ENCODE measurements at places on chromosomes 2 and 18.
A peak's percentile ranks its signal among the peaks of the same experiment; 100 is the strongest.

DNA sequence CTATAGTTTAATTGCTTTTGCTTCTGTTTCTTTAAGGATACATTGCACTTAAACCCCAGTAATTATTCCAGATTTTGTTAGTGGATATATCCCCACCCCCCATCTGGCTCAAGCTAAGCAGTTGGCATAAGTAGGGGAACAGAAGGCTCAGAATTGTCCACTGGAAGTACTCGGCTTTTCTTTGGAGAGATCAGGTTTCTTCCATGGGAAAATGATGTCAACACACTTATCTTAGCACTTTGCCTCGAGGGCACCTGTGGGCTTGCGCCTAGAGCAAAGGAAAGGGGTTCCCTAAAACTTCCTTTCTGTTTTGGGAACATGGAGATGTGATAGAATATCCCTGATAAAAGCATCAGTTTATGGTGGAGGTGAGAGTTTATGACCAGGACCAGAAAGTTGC, 130.6 kb downstream of the FMNL2 start:
- DNase-seq = peak; percentile 33

DNA sequence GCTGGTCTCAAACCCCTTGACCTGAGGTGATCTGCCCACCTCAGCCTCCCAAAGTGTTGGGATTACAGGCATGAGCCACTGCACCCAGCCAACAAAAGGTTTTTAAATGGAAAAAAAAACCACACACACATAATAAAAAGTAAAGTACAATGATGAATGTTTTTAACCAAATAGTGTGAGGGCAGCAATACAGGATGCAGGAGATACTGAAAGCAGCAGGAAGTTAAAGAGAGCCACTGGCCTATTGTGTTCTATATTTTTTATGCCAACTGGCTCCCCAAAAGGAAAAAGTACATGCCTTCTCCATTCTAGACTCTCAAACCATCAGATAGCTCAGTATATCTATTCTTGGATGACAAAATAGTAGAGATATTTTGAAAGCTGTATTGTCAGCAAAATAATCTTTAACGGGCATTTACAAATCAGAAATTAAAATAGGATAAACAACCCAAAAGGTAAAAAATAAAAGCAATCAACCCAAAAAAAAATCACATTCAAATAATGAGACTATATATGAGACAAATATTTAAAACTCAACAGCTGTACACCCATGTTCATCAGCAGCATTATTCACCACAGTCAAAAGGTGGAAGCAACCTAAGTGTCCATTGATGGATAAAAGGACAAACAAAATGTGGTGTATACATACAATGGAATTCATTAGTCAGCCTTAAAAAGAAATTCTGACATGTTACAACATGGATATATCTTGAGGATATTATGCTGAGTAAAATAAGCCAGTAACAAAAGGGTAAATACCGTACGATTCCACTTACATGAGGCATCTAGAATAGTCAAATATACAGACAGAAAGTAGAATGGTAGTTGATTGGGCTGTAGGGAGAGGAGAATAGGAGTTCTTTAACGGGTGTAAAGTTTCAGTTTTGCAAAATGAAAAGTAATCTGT, 26.2 kb downstream of the GPATCH11 start:
- DNase-seq = no peak

- no peak for DNase-seq
Observed at GRCh38 chr2:101400506-101401325, 13.4 kb upstream of the CREG2 start.

GRCh38 chr18:6374340-6374739, 40.4 kb downstream of the L3MBTL4 start:
- no peak for DNase-seq

DNA sequence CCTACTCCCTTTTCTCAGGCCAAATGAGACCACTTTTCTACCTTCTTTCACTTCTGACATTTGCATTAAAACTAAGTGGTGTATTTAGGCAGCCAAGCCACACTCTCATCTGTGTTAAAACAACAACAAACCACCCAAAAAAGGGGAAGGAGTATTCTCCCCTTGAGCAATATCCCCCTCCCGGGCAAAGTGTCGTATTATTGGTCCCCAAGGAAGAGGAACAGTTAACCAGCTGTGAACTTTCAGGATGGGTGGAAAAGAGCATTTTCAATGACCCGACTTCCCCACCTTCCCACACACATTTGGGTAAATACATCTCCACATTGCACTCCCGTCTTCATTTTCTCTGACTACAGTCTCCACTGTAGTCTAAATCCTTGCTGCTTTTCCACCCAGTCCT, 44.3 kb downstream of the FEZ2 start:
- DNase-seq = no peak

GRCh38 chr2:216690853-216691741, 4.3 kb downstream of the IGFBP5 start:
- peak; percentile 68 for DNase-seq

- DNase-seq = peak; percentile 97
Observed at GRCh38 chr2:65056215-65057053, at the start of gene CEP68. Gene CEP68, plus strand, starts transcription at chr2:65056416. Its CDS starts 13,029 bp downstream, at chr2:65069445.

DNA sequence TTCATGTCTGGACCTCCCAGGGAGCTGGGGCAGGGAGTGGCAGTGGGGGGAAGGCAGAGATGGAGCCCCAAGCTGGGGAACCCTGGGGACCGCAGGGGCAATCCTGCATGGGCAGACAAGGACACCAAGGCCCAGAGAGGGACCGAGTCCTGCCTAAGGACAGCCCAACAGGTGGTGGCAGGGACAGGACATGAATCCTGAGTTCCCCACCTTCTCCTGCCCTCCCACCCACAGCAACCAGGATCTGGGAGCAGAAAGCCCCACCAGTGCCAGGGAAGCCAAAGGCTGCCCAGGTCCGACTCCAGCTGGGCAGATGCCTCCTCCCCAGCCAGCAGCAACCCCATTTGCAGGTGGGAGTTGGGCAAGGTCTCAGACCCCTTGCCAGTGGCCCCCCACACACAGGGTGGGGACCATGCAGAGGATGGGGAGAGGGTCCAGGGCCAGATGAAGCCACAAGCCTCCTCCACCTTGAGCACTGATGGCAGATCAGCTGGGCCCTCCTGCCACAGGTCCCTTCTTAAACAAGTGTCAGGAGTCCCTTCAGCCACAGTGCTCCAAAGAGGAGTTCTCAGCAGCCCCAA, 6.3 kb downstream of the ADRA2B start:
- DNase-seq = no peak

DNA sequence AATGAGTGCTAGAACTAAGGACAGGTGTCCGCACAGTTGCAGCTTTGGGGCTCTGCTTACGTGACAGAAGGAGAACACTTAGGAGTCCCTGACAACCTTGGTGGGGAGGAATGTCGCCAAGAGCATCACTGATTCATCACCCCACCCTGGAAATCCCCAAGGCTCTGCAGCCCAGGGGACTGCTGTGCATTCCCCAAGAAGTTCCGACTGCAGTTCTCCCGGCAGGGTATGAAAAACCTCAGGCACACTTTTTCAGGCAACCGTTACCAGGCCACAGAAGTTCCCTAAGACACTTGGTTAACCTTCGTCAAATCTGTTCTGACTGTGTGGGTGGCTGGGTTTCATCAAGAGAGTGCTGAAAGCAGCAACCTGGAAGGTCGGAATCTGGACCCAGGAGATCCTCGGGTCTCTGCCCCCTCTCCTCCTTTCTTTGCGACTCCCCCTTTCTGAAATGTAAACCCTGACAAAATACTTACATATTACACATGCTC, 192.1 kb upstream of the CXCR4 start:
- no peak for DNase-seq

- DNase-seq = no peak
Observed at GRCh38 chr2:107430006-107430405, 396.7 kb upstream of the RGPD4 start.

DNA sequence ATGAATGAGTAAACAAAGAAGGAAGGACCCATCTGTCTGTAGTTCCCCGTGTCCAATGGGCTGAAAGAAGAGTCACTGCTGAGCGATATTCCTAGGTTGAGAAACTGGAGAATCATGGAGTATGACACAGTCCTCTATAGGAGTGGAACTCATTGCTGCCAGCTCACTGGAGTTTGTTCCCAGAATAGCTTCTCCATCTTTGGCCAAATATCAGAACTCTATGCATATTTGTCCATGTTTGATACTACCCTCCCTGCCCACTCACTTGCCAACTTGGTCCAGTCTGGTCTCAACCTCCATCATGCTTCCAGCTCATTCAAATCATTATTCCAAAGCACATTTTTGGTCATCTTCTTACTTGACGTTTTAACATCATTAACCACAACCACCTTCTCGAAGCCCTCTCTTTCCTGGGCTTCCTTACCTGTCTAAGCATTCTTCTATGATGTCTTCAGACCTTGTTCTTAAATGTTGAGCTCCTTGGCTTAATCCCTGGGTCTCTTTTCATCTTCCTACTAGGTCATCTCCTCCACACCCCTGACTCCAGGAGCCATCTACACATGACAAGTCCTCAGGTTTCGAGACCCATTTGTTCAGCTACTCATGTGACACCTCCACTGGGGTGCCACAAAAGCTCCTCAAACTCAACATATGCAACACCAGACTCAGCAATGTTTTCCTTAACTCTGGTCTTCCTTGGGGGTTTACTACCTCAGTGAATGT, 221.6 kb downstream of the MYCN start:
- DNase-seq = no peak

- DNase-seq = peak; percentile 38
Observed at GRCh38 chr18:23499291-23499781, 4.0 kb upstream of the RMC1 start.

DNA sequence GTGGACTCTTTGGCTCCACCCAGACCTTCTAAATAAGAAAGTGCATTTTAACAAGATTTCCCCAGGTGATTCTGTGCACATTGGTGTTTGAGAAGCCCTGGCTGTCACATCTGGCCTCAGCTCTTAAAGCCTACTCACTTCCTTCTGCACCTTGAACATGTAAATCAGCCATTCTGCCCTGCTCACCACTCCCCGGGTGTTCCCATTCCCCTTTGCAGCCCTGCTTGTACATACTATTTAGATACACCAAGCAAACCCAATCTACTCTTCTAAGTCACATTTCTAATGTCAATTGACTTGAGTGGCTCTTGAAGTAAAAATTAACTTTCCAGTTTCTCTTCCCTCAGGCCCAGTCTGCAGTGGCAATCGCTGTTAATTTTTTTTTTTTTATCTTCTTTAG, 13.1 kb upstream of the SCN1A start:
- no peak for DNase-seq

- DNase-seq = no peak
Observed at GRCh38 chr18:6281874-6282273, 132.8 kb downstream of the L3MBTL4 start.

GRCh38 chr2:155080373-155080772, 381.9 kb downstream of the KCNJ3 start:
- no peak for DNase-seq

DNA sequence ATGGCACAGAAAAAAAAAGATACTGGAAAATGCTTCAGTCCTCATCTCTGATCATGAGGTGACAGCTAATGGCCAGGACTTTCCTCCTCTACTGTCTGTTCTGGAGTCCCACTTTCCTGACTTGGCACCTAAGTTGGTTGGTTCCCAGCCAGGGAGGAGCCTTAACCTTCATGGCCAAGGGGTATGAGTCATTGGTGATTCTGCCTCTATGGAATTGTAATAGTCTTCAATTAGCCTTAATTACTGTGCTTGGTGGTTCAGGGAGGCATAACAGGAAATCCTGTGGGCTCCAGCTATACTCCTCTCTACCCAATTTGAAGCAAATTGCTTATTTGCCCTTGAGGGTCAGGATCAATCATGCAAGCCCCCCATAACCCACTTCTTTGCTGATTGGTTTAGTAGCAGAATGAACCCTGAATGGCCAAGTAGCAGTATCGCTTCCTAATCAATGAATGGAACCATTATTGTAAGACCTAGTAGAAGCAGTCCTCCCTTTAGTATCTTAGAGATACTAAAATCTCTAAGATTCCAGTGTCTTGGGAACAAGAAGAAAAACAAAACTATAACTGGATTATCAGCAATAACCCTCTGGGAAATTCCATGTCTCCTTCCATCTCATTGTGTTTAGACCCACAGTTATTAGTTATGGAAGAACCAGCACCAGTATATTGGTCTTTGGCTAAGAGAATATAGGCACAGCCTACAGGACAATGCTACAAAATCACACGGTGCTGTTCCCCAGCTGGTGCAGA, 109.0 kb downstream of the COL6A3 start:
- peak; percentile 74 for DNase-seq

DNA sequence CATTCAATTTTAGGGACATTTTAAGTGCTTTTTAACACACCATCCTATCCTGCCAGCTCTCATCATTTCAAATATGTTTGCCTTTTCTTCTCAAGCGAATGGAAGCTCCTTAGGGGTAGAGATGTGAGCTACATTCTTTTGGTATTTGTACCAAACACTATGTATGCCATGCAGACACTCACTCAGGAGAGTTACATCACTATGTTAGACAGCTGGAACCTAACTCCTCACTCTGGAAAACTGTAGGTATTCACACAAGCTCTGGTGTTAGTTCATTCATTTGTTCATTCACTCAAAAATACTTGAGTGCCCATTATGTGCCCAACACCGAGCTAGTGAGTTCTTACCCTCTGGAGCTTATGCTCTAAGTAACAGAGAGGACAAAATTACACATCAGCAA, 26.4 kb upstream of the RNU4ATAC start:
- no peak for DNase-seq

DNA sequence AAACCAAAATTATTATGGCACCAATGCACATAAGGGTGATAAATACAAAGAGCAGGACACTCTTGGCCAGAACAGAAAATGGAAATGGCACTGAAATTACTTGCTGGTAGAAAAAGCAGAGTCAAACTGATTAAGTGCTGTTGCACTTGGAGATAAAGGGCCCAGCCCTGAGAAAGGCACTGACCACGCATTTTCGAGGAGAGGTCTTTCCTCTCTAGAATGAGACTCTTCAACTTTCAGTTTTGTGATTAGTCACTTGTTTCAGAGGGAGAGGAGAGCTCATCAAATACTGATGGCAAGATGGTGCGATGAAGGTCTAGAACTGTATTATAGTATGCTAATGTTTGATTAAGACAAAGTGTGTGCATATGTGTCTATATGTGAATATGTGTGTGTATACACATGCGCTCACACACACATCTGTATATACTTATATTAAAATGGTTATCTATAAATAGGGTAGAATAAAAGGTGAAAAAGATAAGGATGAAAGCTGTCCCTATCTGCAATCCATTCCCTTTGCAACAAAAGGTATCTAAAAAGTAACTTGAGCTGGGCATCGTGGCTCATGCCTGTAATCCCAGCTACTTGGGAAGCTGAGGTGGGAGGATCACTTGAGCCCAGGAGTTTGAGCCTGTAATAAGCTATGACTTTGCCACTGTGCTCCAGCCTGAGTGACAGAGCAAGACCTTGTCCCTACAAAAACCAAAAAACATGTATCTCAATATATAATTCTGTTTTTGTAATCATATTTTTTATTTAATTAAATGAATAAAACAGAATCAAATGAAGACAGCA, 48.8 kb upstream of the ZDBF2 start:
- DNase-seq = no peak

All from fibroblast of gingiva (primary cell).